NCI-H187 treated with DMSO at 0.1 percent for 48 hours (cell line): ENCODE measurements at places on chromosomes 3 and 15.

DNA sequence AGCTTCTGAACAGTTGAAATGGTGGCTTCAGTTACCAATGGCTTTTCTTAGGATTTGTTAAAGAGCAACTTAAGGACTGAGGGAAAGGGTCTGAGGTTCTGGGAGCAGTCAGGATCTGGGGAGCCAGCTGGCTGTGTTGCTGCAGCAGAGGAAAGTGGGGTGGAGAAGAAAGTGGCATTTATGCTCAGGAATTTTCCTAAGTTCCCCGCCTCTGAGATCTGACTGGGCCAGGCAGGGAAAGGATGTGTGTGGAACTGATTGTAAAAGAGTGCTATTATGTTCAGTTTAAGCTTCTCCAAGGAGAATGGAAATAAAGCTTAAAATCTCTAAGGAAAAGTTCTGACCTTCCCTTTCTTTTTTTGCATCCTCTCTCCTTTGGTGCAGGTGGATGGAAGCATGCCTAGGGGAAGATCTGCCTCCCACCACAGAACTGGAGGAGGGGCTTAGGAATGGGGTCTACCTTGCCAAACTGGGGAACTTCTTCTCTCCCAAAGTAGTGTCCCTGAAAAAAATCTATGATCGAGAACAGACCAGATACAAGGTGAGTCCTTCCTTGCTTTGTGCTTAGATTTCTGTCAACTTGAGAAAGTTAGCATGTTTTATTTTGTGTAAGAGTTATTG is 37.8 kb downstream of the IQGAP1 start:
- DNase-seq: no peak

DNA sequence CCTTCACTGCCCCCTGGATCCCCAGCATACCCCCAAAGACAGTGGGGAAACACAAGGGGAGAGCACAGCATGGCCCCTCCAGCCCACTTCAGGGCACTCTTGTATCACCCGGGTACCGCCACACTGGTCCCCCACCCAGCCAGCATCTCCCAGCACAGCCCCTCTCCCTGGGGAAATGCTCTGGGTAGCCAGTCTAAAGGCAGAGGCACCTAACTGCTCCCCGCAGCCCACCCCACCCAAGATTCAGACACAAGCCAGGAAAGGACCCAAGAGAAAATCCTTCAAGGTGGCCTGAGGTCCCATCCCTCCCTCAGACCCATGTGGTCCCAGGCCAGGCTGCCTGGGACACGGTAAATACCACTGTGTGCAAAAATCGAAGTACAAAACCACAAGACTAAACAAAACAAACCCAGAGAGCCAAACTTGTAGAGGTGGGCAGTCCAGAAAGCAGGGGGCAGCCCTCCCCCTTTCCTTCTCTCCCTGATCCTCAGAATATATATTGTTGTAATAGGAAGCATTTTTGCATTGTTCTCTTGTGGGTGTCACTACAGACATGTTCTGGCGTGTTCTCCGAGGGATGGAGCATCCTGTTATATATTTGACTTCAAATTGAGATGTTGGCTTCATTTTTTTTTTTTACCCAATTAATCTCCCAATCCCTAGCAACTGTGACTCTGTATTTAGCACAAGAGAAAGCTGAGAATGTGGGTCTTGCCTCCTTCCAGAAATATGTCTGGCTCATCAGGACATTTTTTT is 51.7 kb downstream of the GRIP2 start:
- DNase-seq: no peak

- no peak for DNase-seq
Measured at GRCh38 chr15:40280260-40281056, 2.4 kb downstream of the ANKRD63 start.

- no peak for DNase-seq
Measured at GRCh38 chr15:92719021-92719420, 63.4 kb upstream of the FAM174B start.

- DNase-seq: no peak
Measured at GRCh38 chr3:157033001-157033400, 126.9 kb downstream of the CCNL1 start.

GRCh38 chr3:2458816-2459215 is 360.1 kb downstream of the CNTN4 start:
- DNase-seq: no peak

GRCh38 chr15:77418966-77419835 is 703 bp downstream of the PEAK1 start:
- no peak for DNase-seq

DNA sequence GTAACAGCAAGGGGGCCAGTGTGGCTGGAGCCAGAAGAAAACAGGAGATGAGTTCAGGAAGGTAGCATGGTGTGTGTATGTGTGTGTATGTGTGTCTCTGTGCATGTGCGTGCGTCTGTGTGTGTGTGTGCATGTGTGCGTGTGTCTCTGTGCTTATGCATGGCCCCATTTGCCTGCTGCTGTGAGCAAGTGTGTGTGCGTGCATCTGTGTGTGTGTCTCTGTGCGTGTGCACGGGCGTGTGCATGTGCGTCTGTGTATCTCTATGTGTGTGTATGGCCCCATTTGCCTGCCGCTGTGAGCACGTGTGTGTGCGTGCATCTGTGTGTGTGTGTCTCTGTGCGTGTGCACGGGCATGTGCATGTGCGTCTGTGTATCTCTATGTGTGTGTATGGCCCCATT is 7.1 kb upstream of the EEFSEC start:
- no peak for DNase-seq

- no peak for DNase-seq
Measured at GRCh38 chr3:157518881-157519280, 15.7 kb upstream of the VEPH1 start.

- no peak for DNase-seq
Measured at GRCh38 chr3:12179441-12179840, 20.7 kb upstream of the TIMP4 start.

- no peak for DNase-seq
Measured at GRCh38 chr15:63072809-63073277, 30.3 kb downstream of the TPM1 start.

DNA sequence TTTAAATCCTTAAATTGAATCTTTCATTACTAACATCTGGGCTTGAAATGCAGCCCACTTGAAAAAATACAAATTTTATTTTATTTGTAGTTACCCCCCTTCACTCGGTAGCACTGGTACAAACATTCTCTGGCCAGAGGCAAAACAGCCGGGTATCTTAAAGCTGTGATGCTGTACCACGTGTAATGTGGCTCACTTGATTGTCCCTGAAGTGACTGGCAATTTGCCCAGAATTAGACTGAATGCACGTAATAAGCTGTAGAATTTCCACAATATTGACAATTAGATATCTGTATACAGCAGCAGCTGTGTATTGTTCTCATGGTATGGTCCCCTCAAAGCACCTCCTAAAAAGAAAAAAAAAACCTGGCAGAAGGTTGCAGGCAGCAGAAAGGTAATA is 192.8 kb upstream of the TBC1D5 start:
- no peak for DNase-seq

- no peak for DNase-seq
Measured at GRCh38 chr3:191238321-191238817, 39.3 kb downstream of the OSTN start.

GRCh38 chr3:37114251-37115145 is 59.9 kb downstream of the LRRFIP2 start:
- DNase-seq: no peak

DNA sequence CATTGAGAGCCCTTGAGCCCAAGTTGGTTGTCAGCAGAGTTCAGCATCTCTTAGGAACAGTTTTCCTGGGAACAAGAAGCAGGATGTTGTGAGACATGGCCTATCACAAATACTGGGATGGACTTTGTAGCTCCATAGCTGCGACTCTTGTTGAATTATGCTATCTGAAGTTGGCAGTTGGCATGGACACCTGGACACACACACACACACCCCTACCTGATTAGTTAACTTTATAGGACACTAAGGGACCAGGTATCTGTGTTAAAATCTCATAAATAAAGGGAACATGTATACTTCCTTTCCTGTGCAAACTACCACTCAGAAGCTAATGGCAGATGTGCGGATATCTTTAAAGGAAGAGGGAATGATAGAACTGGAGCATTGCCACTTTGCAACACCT is 10.2 kb upstream of the CHRNA7 start:
- no peak for DNase-seq

GRCh38 chr3:123285066-123285465 is 83.3 kb downstream of the SEC22A start:
- DNase-seq: no peak

- no peak for DNase-seq
Measured at GRCh38 chr3:128997486-128998133, 3.5 kb upstream of the EFCC1 start.

DNA sequence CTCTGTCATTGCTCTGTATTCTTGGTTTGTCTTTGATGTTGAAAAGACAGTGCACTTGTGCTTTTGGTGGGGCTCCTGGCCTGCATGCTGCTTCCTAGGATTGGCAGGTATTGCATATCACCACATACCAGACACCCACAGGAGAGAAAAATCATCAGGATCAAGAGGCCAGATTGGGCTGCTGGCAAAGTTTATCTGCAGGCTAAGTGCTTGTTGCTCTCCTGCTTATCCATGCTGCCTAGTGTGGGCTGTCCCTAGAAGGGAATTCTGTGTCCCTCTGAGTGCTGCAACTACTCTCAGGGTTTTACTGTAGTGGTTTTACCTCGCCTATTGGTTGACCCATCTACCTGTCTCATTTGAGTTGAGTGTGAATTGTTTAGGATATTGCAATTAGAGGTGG is 833 bp upstream of the SLC22A13 start:
- no peak for DNase-seq

DNA sequence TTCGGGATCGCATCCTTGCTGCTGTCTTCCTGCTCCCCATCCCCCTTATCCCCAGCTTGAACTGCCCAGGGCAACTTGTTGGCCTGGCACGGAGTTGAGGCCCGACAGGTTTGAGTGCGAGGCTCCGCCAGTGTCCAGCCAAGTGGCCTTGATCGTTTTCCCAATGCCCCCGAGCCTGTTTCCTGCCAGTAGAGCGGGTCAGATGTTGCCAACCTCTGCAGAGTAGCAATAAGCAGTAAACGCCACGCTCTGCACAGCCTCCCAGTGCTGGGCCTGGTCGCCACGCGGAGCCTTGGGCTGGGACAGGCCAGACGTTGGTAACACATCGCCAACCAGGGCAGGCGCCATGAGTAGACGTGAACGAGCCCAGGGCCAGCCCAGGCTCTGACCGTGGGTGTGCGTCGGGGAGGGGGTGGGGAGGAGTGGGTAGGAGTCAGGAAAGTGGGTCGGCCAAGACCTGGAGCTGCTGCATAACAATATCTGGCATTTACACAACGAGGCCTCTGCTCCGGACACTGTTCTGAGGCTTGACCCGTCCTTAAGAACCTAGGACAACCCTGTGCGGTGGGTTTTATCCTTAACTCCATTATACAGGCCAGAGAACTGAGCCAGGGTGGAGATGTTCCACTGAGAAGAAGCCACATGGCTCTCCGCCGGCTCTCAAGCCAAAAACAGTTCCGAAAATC is 444 bp upstream of the ABHD14A start:
- no peak for DNase-seq

DNA sequence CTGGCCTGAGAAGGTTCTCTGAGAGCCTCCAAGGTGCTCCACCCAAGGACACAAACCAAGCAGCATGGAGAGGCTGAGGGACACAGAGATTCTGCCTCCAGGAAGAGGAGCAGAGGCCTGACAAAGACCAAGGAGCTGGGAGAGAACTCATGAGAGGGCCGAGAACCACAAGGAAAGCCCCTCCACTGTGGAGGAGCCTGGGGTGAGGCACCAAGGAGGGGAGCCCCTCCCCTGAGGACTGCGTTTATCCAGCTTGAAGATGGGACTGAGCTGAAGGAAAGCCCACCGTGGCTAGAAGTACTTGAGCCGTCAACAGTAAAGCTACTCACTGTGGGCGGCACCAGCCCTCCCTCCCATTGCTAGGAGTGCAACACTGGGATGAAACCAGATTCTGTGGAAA is 63.1 kb upstream of the MEF2A start:
- DNase-seq: no peak

- DNase-seq: no peak
Measured at GRCh38 chr3:141331377-141332318, 36.7 kb upstream of the ZBTB38 start.

GRCh38 chr15:94026458-94027304 is 204.7 kb upstream of the MCTP2 start:
- DNase-seq: no peak

DNA sequence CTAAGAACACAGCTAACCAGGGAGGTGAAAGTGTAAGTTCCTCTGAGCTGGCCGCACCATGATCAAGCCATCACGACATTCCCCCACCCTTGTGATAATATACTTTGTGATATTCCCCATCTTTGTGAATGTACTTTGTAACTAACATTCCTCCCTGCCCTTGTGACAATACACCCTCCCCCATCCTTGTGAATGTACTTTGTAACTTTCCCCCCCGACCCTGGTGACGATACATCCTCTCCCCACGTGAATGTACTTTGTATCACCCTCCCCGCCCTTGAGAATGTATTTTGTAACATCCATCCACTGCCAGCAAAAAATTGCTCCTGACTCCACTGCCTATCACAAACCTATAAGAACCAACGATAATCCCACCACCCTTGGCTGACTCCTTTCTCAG is 20.2 kb upstream of the OR5H6 start:
- DNase-seq: no peak

GRCh38 chr3:58609990-58610389 is 32.8 kb upstream of the FAM107A start:
- DNase-seq: no peak

DNA sequence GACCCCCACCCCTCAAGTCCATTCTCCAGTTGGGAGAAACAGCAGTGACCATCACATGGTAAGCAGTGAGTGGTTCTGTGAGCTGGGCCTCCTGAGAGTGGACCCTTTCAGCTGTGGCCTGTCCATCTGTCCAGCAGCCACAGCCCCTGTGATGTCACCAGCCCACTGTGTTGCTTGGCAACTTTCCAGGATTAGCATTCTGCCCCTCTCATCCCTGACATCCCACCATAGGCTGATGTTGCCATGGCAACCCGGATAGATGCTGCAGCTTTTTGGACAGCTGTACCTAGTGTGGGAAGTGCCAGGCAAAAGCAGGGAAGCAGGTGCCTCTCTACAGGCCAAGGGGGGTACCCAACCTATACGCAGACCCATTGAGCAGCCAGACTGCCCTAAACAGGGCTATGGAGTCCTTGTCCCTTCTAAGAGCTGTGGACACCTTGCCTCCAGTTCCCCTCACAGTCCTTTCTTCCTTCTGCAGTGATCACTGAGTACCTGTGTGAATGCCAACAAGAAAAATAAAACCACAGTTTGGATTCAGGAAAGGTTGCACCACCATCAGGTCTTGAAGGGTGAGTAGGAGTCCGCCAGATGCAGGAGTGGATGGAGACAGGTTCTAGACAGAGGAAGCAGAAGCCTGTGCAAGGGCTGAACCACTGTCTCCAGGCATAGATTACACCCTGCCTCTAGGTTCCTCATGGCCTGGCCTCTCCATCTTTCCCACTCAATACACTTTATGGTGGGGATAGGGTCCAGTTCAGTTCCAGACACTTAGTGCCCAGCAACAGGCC is at the start of gene DNAH1:
Gene DNAH1, plus strand, starts transcription at position 343 of the 788 bp plus-strand sequence. CDS start 6,124 bp downstream, outside the sequence.
- no peak for DNase-seq
